ENCODE measurements at places on chromosomes 5 and 9. TPM values are rescaled to one million over a fixed set of nuclear protein-coding genes. Genes with fewer than 3 reads are reported as not detected.
A peak's percentile ranks its signal among the peaks of the same experiment; 100 is the strongest.

- no peak overlapping the region for H3K4me3 ChIP-seq
- no peaks in the 10 kb centered on the region for H3K4me1 ChIP-seq
- peak overlapping the region; percentile 21 for H3K27ac ChIP-seq
Observed at GRCh38 chr5:154723740-154724505, 31.3 kb upstream of the LARP1 start.

GRCh38 chr5:61969347-61969746 lies 336.7 kb upstream of the KIF2A start:
- H3K27me3 ChIP-seq = no peaks in the 10 kb centered on the region
- H3K4me3 ChIP-seq = no peak overlapping the region
- DNase-seq = no peak
- no peak overlapping the region for H3K27ac ChIP-seq

- no peaks in the 10 kb centered on the region for H3K36me3 ChIP-seq
- no peak for DNase-seq
- no peak overlapping the region for H3K4me3 ChIP-seq
- H3K27me3 ChIP-seq = peaks cover 54% of the 10 kb centered on the region
Observed at GRCh38 chr5:505951-506525, 18.2 kb downstream of the SLC9A3 start.

Gene SLF1
- 8.6 TPM for total RNA-seq

Gene PCDHB10
- 3.9 TPM for total RNA-seq
